ENCODE measurements at places on chromosomes 4 and X. TPM values are rescaled to one million over a fixed set of nuclear protein-coding genes. Genes with fewer than 3 reads are reported as not detected.

Gene SMR3B
- total RNA-seq: not detected

Gene XAGE1A
- total RNA-seq: not detected

Gene HSPA4L
- total RNA-seq: 8.0 TPM

DNA sequence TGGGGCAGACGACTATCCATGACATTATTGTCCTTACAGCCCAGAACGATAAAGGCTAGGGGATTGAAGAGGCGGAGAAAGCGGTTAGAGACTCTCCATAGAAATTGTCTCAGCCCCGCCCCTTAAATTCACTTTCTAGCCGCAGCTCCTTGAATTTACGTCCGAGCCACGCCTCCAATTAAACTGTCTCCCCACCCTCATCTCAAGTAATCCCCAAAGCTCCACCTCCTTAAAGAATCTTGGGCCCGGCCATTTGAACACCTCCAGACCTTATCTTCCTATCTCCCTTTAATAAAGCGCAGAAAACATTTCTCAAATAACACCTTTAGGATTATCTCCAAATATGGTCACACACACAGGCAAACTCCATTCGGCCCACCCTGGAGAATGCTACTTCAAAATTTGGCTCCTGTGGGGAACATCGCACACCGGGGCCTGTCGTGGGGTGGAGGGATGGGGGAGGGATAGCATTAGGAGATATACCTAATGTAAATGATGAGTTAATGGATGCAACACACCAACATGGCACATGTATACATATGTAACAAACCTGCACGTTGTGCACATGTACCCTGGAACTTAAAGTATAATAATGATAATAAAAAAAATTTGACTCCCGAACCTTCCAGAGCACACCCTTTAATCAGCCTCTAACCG is 7.2 kb upstream of the MAGIX start:
- DNase-seq: peak; percentile 72

- no peak for DNase-seq
These were observed 49.0 kb downstream of the PDHA1 start for GRCh38 chrX:19392703-19393102.

- DNase-seq: peak; percentile 22
These were observed 113.0 kb downstream of the UCHL1 start for GRCh38 chr4:41369680-41370079.

DNA sequence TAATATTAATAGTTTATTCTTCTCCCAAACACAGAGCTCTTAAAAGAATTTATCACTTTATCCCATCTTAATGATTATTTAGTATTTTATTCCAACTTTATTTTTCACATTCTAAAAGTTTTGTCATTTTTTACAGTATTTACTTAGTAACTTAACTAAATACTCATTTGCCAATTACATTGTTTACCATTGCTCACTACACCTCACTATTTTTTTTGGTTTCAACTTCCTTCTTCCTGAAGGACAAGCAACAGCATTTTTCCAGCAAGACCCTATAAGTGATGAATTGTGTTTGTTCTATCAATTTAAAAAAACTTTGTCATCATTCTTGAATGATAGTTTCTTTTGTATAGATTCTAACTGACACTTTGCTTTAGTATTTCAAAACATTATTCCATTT is 19.4 kb upstream of the SRD5A3 start:
- DNase-seq: no peak

DNA sequence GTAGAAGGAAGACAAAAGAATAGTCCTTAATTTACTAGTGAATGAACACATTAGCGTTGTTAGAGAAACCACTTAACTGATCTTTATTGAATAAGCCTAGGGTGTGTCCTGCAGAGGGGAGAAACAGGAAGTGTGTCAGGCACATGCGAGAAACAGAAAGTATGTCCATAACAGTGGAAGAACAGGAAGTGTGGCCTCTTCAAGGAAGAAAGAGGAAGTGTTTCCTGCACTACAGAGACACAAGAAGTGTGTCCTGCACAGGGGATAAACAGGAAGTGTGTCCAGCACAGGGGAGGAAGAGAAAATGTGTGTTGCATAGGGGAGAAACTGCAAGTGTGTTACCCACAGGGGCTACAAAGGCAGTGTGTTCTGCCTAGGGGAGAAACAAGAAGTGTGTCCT is 539.6 kb upstream of the PRKX start:
- DNase-seq: no peak

- DNase-seq: peak; percentile 39
These were observed 58.9 kb downstream of the PLAC1 start for GRCh38 chrX:134599184-134599914.

- DNase-seq: no peak
These were observed 46.0 kb upstream of the C1QTNF7 start for GRCh38 chr4:15381806-15382338.

- DNase-seq: no peak
These were observed 52.0 kb downstream of the TBC1D14 start for GRCh38 chr4:6961496-6962210.

DNA sequence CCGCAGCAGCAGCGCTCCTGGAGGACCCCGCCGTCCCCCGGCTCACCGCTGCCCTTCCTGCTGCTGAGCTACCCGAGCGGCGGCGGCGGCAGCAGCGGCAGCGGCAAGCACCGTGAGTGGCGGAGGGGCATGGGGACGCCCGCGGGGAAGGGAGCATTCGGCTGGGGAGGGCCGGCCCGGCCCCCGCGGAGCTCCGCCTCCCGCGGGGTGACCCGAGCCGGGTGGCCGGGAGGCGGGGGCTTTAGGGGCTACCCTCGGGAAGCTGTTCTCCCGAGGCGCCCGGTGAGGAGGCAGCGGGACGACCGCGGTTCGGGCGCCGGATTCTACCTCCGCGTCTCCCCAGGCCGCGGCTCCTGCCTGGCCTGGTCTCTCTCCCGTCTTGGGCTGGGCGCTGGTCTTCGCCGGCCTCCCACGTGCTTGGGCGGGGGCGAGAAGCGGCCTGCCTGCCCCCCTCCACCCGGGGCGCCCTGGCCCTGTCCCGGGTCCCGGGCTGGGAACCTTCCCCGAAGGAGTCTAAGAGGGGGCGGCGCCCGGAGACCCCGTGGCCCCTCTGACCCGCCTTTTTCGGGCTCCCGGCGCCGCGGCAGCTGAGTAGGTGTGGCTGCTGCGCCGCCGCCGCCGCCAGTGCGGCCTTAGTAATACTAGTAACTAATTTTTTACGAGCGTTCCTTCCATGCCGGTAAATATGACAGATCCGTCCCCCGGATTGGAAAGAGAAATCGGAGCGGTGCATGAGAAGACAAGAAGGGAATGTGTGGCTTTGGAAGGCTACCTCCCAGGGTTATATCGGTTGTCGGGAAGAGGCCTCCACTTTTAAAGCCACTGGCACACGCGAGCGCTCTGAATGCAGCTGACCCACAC is 16.4 kb upstream of the RUFY3 start:
- peak; percentile 58 for DNase-seq

All from astrocyte (in vitro differentiated cells and primary cell).